Activated CD4-positive, alpha-beta T cell treated with anti-CD3 and anti-CD28 coated beads, Interleukin-2, amount 10 ng/mL, durations not matched to agents 7 days and 5 days (primary cell): ENCODE measurements at places on chromosomes 16 and 17.

DNA sequence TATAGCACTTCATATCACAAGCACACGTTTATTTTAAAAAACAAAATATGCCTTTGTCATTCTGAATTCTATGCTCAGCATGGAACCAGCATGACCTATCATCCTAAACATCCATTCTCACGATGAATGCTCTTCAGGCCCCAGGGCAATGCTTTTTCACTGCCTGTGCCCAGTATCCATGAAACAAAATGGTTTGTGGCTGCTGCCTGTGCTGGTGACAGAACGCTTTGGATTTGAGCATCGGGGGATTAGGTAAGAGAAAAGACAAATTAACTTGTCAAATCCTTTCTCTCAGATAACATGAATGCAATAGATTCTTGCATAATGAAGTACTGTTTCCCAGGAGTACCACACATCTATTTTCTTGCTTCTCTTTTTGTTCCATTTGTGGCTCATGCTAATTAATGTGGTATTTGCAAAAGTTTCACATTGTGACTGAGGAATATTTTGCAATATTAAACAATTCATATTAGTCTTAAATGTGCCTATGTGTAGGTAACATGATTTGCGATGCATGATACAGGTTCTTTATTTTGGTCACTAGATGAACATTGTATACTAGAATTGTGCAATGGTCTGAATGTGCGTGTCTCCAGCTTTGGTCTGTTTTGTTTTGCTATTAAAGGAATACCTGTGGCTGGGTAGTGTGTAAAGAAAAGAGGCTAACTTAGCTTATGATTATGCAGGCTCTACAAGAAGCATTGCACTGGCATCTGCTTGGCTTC is 25.8 kb upstream of the SRSF1 start:
- DNase-seq: no peak

- no peak for DNase-seq
These were observed 125.5 kb upstream of the HSBP1 start for GRCh38 chr16:83682116-83682867.

- DNase-seq: no peak
These were observed 5.1 kb downstream of the KIF18B start for GRCh38 chr17:44942456-44942855.

GRCh38 chr17:34401165-34401564 is 38.1 kb upstream of the CCL1 start:
- DNase-seq: no peak

DNA sequence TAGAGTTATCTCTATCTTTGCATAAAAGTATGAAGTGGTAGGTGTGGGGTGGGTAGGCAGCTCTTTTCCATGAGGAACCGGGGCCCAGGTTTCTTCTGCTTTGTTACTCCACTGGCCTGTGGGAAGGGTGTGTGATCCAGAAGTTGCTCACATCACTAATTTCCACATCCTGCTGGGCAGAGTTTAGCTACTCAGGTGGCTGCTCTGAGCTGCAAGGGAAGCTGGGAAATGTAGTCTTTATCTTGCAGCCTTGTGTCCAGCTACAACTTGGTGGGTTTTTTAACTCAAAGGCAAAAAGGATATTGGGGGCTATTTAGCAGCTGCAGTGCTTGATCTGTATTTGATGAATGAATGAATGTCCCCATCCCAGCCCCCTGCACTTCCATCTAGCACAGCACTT is 335.3 kb downstream of the SNX29 start:
- no peak for DNase-seq

DNA sequence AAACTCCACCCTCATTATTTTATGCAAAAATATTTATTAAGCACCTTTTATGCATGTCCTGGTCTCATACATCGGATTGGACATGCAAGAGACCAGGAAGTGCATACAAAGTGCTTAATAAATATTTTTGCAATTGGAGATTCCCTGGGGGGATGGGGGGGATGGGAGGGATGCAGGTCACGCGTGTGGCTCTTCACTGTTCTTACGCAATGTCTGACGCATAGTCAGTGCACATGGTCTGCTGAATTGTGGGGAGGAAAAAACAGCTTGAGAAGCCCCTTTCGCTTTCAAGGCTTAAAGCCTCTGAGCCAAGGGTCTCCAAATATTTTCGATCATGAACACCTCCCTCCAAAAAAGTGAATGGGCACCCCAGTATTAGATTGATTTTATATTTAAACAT is 96.7 kb upstream of the XYLT1 start:
- no peak for DNase-seq

GRCh38 chr16:3654249-3654991 is at the start of gene DNASE1:
Gene DNASE1 (plus strand): TSS chr16:3654691. CDS start chr16:3655374, 683 bp downstream.
- DNase-seq: peak; percentile 69

GRCh38 chr17:44095647-44096496 is 25.3 kb downstream of the G6PC3 start:
- no peak for DNase-seq

DNA sequence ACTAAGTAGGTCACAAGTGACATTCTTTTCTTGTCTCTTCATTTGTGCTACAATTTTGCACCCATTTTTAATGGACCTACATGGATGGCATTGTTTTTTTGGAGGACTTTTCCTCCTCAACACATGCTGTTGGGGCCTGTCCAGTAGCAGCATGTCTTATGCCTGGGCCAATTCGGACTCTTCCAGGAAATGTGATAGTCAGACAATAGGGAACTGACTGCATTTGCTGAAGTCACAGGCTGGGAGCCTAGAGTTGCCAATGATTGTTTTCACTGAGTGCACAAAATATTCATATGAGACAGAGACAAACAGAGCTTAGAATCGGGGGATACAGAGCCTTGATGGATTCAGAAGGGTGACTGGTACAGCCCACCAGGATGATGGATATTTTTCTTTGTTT is 867.3 kb upstream of the GOT2 start:
- DNase-seq: no peak

GRCh38 chr17:17580662-17581470 is 10.6 kb downstream of the PEMT start:
- DNase-seq: no peak

DNA sequence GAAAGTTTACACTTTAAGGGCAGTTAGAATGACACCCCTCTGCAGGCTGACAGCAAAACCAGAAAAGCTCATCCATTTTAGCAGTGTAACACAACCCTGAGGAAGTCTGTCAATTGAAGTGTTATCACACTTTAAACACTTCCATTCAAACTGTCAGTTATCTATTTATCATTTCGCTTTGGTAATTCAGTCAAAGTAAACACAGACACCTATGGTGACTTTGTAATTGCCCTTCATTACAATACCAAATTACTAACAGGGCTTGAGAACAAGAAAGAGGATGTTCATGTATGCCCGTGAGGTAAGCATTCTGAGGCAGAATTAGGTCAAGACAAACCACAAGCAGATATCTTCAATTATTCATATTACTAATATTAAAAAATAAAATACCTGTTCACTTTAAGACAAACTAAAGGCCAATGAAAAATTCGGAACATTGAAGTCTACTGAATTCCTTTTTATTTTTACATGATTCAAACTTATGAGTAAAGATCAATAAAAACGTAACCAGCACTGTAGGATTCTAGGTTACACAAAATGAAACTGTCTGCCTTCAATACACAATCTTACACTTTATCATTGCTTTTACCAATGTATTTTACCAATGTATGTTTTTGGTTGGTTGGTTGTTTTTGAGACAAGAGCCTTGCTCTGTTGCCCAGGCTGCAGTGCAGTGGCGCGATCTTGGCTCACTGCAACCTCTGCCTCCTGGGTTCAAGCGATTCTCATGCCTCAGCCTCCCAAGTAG is 57.1 kb downstream of the BRIP1 start:
- DNase-seq: no peak

DNA sequence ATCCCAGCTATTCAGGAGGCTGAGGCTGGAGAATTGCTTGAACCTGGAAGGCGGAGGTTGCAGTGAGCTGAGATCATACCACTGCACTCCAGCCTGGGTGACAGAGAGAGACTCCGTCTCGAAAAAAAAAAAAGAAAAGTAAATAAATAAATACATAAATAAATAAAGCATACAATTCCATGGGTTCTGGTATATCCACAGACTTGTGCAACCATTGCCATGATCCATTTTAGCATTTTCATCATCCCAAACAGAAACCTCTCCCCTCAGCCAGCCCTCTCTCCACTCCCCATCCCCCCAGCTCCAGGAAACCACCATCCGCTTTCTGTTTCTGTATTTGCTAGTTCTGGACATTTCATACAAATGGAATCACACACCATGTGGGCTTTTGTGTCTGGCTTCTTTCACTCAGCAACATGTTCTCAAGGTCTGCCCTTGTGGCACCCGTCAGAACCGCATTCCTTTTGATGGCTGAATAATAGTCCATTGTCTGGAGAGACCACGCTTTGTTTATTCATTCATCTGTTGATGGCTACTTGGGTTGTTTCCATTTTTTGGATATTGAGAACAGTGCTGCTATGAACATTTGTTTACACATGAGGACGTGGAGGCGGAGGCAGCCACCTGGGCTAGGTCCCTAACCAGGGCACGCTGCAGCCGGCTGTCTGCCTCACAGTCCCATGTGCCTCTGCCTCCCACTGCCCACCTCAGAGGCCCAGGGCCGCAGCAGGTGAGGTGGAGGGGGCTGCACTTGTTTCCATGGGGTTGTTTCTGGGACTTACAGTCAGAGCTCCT is 76.2 kb downstream of the NT5M start:
- no peak for DNase-seq

DNA sequence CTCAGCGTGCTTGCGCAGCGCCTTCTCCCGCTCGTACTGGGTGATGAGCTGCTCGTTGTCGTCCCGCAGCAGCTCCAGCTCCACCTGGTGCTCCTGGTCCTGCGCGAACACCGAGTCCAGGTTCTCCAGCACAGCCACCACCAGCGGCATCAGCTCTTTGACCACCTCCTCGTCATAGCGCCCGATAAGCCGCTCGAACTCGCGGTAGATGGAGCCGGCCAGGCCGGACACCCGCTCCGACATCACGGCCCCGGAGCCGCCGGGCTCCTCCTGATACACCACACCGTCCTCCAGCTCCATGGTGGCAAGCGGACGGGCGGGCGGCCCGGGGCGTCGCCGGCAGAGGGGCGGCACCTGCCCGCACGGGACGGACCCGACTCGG is 320 bp downstream of the SPAG9 start:
- DNase-seq: peak; percentile 54

DNA sequence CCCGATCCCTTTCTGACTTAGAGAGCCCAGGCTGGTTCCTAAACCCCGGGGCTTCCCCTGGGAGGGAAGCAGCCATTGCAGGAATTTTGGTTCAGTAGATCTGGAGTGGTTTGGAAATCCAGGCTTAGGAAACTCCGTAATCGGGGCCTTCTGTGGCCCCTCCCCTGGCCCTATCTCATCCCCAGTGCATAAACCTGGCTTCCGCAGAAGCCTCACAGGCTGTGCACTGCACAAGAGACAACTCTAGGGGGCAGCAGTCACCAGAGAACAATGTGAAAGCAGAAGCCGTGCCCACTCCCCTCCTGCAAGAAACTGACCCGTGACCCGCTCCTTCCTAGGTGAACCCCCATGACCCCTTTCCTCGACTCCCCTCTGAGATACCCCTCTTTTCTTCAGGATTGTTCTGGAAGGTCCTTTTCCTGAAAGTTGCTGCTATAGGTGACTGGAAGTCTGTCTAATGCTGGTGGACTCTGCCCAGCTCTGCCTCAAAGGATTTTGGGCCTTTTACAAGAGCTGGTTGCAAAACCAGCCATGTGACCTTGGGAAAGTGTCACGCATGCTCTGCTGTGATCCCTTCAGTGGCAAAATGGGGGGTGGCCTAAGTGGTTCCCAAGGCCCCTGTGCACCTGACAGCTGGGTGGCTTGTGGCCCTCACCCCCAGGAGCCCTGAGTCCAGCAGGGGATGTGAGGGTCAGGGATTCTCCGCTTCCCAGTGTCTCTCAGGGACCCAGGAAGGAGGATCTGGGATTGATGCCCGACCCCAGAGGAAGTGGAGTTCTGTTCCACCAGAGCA is 14.4 kb downstream of the GUCY2D start:
- peak; percentile 68 for DNase-seq

GRCh38 chr17:27782791-27783206 is 17.5 kb downstream of the NOS2 start:
- DNase-seq: no peak

- no peak for DNase-seq
These were observed 16.0 kb upstream of the LRRC75A start for GRCh38 chr17:16507918-16508533.

GRCh38 chr16:26365161-26365940 is 673.6 kb downstream of the HS3ST4 start:
- DNase-seq: no peak

DNA sequence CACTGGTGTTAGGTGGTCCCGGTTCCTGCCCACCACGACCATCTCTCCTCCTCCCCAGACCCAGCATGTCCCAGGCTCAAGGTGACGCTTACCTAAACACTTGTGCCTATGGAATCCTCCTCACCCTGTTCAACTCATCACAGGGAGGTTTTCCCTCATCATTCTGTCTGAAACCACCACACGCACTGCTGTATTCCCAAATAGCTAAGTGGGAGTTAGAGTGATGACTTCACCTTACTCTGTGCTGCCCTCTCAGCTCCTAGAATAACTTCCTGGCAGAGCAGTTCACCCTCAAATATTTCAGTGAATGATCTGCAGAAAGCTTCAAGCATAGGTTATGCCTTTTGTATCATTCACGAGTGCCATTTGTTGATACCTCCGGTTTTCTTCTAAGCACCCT is 216.5 kb downstream of the CPPED1 start:
- DNase-seq: no peak

- DNase-seq: peak; percentile 30
These were observed 15.4 kb downstream of the ZFPM1 start for GRCh38 chr16:88468275-88469129.

DNA sequence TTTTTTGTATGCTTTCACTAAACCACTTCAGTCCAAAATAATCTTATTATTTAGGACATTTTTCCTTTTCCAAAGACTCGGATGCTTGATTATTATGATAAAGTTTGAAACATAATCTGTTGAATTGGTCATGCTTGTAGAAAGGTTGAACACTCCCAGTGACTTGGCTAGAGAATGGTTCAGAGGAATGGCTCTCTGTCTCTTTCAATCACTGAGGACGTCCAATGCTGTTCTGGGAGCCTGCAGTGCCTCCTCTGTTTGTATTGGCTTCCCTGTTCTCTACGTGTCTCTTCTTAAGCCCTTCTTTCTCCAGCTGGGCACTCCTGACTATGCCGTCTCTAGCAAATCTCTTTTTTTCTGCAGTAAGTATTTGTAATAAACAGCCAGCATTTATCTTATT is 369.0 kb upstream of the DYNLRB2 start:
- DNase-seq: no peak

DNA sequence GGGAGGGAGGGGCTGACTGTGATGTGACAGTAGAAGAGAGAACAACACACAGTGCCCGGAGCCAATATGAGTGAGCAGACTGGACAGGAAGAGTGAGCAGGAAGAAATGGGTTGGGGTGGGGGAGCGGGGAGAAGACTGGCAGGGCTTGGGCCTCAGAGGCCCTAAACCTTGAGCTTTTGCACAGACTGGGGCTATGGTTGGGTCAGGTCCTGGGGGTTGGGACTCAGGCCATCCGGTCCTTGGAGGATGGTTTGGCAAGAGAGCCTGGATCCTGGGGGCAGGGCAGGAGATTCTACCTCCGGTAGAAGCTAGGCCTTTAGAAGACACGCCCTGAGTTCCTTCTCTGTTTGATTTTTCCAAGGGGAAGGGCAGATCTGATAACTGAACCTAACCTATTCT is 1.1 kb downstream of the CAMTA2 start:
- no peak for DNase-seq
